ENCODE measurements at places on chromosomes 5 and 9. TPM values are rescaled to one million over a fixed set of nuclear protein-coding genes. Genes with fewer than 3 reads are reported as not detected.

The FUT7 gene
- total RNA-seq, result not detected

The OR1J2 gene
- not detected for total RNA-seq

The ZNF366 gene
- 0.33 TPM for total RNA-seq

The CTXN3 gene
- not detected for total RNA-seq

The RUSC2 gene
- 9.9 TPM for total RNA-seq

The SLC9A3 gene
- 1.4 TPM for total RNA-seq
